ENCODE measurements at places on chromosomes 11 and 22.
A peak's percentile ranks its signal among the peaks of the same experiment; 100 is the strongest.

DNA sequence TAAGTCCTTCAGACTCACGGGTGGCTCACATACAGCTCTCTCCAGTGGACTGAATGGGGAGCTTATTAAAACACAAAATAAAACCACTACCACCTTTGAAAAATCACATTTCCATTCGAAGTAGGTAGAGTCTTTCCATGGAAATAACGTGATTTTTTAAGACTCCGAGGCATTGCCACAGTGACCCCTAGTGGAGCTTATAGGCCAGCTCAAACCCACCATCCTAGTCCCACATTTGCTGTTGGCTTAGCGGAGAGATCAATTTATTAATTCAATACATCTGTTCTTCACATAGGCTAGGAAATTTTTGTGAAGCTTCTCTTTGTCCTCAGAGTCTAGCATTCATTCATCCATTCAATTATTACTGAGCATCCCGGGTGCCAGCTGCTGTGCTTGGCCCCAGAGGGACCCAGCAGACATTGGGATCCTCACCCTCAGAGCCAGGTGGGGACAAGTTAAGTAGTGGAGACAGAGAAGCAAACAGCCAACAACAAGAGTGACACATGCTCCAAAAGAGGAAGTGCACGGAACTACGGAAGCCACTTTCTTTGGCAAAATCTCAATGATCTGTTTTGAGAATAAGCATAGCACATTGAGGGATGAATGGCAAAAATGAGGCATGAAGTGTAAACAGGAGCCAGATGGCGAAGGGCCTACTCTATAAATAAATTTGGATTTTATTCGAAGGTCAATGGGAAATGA lies 10.2 kb upstream of the P4HA3 start:
- DNase-seq, result no peak

DNA sequence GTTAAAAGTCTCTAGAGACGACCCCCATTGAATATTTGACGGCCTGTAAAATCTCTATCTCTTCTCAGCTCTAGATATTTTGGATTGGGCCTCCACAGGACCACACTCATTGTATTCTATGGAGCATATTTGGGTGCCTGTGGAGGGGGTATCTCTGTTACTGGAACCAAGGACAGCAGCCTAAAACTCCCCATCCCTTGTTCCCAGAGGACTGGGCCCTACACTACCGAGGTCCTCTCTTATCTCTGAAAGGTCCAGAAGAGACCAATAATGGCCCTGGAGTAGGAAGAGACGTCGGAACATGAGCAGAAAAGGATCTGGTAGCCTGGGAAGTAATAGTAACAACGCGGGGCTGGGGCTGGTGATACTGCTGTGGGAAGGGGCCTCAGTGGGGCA lies 542 bp downstream of the HPS4 start:
- DNase-seq, result no peak

DNA sequence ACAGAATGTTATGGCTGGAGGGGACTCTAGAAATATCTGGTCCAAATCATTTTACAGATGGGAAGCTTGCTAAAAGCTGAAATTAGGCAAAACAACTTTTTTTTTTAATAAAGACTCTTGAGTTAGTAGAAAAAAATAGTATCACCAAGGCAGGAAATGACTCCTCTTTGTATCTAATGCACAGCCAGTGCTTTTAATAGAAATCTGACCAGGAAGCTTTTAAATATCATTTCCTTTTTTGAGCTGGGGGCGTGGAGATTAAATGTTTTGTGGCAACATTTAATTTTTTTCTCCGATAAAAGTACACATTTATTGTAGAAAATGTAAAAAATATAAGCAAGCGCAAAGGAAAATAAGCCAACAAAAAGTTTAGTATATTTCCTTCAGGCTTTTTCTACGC lies 22.5 kb downstream of the TRAF6 start:
- DNase-seq, result no peak

GRCh38 chr22:22194931-22195264 lies 49.7 kb upstream of the VPREB1 start:
- no peak for DNase-seq

DNA sequence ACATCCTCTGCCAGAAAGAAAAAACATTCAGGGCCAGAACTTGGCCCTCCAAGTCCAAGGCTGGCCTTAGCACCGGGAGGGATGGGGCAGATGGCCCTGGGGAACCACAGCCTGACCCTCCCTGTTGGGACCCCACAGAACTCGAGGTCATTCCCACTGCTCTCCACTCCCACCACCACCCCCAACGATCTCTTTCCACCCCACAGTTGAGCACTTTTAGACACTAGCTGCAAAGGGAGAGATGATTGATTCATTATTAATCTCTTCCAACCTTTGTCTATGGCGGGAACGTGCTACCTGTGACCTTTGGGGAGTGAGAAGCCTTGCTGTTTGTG lies 869.7 kb downstream of the BRD1 start:
- DNase-seq, result no peak

GRCh38 chr22:47629273-47629711 lies 866.8 kb downstream of the TBC1D22A start:
- no peak for DNase-seq

GRCh38 chr11:45045683-45046471 lies 95.2 kb upstream of the TP53I11 start:
- no peak for DNase-seq

DNA sequence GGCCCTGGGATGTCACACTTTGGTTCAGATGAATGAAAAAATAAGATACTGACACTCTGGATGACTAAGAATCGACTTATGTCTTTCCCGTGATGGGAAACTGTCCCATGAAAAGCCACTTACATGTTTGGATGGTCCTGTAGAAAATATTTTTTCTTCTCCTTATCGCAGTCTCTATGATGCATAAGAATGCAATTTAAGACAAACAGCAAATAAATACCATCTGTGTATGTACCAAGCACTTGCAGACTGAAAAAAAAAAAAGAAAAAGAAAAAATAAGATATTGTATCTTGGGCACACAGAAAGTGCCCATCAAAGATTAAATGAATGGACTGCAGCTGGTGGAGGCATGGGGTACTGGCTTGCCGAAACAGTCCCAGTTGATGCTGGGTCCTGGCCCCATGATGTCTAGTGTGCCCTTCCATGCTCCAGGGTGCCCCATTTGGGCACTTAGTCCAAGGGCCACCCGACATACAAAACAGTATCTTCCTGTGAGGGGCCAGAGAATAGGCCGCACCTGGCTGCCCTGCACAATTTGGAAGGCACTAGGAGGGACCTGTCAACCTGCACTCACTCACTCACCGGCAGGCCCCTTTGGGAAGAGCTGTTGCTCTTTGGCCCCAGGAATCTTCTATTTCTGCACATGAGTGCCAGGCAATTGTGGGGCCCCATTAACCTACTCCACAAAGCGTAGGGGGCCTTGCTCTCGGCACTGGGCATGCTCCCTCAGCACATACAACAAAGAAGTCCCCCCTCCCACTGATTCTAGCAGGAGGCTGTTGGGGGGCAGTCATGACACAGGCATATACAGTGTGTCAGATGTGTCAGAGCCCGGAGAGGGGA lies 2.5 kb upstream of the ZBED4 start:
- no peak for DNase-seq

- no peak for DNase-seq
Measured at GRCh38 chr11:83726316-83726715, 440.1 kb upstream of the CCDC90B start.

GRCh38 chr11:24828938-24829605 lies 332.2 kb downstream of the LUZP2 start:
- no peak for DNase-seq

GRCh38 chr11:46254133-46254491 lies 23.4 kb upstream of the CREB3L1 start:
- no peak for DNase-seq

GRCh38 chr22:37564111-37564711 lies 3.9 kb downstream of the CDC42EP1 start:
- no peak for DNase-seq

DNA sequence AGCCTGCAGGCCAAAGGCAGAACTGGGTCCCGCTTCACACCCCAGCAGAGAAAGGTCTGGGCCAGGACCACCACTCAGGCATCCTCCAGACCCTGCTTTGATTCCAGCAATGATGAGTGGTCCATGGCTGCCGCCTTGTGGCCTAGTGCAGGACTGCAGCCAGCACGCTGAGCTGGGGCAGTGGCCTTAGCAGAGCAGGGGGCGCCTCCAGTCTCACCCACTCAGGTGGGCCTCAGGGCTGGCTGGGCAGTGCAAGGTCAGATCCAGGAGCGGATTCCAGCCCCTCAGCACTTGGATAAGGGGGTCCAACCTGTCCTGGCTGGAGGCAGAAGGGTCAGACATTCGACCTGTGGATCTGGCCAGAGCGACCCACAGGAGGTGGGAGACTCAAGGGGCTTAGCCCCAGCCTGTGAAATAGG lies 9.6 kb upstream of the PDE2A start:
- DNase-seq, result peak; percentile 57

GRCh38 chr22:35116817-35117216 lies 50.9 kb downstream of the ISX start:
- no peak for DNase-seq

GRCh38 chr11:134725716-134726639 lies 313.9 kb upstream of the B3GAT1 start:
- DNase-seq, result no peak

DNA sequence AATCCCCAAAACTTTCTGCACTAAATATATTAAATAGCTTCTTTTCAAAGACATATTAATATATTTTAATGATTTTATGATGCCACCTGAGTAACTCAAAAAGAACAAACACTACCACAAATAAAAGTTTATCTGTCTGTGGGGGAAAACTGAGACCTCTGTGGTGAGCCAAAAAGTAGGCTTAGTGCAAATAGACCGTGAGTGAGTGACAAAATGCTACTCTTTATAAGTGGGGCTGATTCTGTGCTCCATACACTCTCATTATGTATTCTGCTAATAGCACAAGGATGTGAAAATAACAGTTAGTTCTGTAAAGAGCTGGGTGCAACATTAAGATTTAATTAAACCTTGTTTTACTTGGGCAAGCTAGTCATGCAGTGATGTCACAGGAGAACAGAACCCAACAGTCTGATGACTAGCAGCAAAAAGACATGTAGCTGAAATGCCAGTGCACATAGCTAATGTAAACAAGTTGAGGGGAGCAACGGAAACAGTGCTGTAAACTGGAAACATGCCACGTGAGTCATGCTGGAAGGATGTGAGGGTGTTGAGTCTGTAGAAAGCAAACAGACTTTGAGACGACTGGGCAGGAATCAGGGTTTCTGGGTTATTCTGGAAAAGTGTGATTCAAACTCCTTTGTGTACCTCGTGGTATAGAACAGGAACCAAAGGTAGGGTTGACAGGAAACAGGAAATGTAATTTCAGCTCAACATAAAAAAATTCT lies 1130.4 kb downstream of the LRRC4C start:
- no peak for DNase-seq

- DNase-seq, result no peak
Measured at GRCh38 chr11:36508743-36509142, 1.3 kb downstream of the TRAF6 start.

DNA sequence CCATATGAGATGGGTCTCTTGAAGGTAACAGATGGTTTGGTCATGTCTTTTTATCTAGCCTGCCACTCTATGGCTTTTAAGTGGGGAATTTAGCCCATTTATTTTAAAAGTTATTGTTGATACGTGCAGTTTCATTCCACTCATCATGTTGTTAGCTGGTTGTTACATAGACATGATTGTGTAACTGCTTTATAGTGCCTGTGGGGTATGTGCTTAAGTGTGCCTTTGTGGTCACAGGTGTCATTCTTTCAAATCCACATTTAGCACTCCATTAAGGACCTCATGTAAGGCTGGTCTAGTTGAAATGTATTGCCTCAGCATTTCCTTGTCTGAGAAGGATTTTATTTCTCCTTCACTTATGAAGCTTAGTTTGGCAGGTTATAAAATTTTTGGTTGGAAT lies 263.8 kb upstream of the LUZP2 start:
- DNase-seq, result no peak

DNA sequence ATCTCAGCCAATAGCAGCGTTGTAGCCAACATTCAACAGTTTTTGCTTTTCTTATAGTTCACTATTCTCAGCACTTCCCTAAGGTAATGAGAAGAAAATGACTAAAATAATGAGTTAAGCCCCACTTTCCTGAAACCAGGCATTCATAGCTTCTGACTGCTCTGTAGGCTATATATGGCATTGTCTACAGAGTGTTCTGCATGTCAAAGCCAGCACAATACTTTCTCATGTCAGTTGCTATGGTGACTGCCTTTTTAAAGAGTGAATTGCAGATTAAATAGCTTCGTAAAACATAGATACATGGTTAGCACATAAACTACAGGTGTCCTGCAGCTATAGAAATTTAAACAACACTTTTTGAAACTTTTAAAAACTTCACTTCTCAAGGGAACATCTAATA lies 1256.1 kb upstream of the CNTN5 start:
- DNase-seq, result no peak

DNA sequence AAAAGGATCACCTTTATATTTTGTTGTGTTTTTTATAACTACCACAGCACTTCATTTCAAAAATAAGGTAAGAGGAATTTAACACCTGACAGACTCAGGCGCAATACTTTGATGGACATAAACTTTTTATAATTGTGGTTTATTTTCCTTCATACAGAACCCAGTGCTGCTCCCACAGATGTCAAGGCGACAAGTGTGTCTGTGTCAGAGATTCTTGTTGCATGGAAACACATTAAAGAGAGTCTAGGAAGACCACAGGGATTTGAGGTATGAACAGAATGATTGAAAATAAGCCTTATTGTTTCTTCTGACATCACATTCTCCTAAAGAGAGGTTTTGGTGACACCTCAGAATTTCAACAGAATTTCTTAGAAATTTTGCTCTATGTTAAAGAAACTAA lies 378.9 kb upstream of the ARHGAP42 start:
- no peak for DNase-seq

GRCh38 chr11:112625814-112626213 lies 335.4 kb upstream of the NCAM1 start:
- DNase-seq, result no peak

DNA sequence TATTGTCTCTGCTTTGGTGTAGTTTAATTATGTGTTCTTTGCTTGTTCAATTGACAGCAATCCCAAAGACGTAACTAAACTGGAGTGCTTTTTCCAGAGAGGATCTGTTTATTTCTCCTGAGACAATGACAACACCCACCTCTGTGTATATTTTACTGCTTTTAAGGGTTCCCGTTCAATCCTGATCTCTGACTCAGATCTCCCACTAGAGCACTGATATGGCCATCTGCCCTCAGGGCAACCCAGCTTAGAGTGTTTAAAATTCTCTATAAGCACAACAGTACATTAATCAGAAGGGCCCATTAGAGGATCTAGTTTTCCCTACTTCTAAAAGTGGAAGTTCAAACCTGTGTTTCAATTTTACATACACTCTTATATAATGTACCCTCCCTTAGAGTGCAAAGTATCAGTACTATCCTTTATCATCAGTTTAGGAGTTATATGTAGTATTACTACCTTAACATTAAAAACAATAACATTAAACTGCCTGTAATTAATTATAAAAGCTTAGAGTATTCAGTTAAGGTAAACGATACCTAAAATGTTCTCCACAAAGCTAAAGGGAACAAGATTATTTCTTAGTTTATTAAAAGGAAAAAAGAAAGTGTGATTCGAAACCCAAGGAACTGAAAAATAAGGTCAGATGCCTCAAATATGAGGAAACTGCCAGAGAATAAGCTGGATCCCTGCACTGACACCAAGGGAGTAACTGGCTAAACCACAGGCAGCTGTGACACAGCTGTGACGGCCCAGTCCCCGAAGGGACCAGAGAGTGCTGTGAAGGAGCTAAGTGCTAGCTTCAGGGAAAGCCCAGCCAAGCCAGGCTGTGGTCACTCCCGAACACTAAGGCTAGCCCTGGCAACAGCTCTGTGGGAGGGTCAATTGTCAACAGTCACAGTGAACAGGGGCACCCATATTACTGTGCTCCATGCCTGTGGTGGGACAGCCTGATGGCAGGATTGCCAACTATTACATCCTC lies 15.2 kb downstream of the UFD1 start:
- DNase-seq, result no peak

GRCh38 chr11:126638648-126639047 lies 283.2 kb downstream of the ST3GAL4 start:
- no peak for DNase-seq

All from stimulated activated naive CD4-positive, alpha-beta T cell treated with Interleukin-2 at 50 U/mL for 16 hours (primary cell).